Spinal cord (tissue), 10 donors: ENCODE measurements at places on chromosomes 5 and 9.

DNA sequence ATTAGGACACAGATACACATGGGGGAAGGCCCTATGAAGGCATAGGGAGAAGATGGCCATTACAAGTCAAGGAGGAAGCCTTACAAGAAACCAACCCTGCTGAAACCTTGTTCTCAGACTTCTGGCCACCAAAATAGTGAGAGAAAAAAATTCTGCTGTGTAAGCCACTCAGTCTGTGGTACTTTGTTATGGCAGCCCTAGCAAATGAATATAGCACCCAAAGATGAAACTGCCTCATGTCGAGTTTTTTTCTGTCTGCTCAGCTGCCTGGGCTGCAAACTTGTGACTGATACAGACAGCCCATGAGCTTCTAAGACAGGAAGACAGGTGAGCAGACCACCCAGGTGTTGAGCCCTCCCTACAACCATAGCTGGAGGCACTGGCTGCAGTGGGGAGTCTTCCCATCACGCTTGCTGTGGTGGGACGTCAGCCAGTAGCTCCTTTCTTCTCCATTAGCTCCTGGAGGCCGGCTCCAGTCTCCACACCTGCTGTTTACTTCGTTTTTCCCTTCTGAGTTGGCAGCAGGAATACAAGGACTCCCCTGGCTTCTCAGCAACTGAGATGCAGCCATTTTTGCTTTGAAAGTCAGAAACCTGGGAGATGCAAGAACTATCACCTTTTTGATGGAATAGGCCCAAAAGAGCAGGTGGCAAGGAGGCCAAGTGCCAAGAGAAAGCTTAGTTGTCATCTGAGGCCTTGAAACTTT is 164.9 kb downstream of the SEMA6A start:
- DNase-seq: no peak

DNA sequence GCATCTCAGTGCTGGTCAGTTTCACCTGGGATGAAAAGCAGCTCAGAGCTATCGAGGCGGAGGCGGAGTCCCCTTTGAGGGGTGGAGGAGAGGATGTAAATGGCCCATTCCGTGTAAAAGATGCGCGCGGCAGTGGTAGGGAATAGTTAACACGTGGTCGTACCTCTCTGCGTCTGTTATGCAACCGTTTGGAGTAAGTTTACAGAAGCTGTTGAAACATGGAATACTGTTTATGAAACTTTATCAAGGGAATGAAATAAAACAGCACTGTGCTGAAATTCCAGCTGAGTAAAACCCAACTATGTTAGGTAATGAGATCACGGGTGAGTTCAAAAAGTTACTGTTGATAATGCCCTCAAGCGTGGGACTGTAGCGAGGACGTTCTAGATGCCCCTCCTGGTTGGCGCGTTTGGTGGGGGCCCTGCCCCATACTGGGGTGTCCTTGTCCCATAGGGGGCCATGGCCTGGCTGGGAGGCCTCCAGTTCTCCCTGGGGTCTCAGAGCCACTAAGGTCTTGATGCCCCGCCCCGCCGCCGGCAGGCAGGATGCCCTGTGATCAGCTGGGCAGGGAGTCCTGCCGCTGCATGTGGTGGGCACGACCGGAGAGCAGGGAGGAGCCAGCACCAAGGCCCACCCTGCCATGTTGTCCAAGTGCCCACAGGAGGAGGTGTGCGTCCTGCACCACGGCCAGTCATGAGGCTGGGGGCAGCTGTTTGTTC is 90.9 kb downstream of the COL5A1 start:
- DNase-seq: no peak

- DNase-seq: no peak
These were observed 1013.1 kb downstream of the NR2F1-AS1 start for GRCh38 chr5:92567831-92568450.

DNA sequence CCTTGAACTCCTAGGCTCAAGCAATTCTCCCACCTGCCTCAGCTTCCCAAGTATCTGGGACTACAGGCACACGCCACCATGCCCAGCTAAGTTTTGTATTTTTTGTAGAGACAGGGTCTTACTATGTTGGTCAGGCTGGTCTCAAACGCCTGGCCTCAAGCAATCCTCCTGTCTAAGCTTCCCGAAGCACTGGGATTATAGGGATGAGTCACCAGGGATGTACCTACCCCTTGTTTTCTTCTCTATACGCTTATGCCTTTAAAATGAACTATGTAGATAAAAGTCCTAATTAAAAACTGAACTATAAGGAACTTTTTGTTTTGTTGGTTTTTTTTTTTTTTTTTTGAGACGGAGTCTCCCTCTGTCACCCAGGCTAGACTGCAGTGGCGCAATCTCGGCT is 25.8 kb downstream of the UIMC1 start:
- DNase-seq: no peak

DNA sequence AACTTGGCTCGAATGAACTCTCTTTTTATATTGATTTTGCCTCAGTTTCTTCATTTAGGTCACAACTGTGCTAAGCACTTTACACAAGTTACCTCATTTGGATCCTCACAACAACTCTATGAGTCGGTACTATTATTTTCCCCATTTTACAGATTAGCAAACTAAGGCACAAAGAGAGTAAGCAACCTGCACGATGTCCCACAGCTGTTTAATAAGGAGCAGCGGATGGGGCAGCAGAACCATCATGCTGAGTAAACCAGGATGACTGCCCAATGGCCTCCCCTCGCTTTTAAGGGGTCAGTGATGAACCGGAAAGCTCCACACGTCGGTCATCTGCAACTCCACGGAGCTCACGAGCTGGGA is 607 bp downstream of the PRELID2 start:
- no peak for DNase-seq

DNA sequence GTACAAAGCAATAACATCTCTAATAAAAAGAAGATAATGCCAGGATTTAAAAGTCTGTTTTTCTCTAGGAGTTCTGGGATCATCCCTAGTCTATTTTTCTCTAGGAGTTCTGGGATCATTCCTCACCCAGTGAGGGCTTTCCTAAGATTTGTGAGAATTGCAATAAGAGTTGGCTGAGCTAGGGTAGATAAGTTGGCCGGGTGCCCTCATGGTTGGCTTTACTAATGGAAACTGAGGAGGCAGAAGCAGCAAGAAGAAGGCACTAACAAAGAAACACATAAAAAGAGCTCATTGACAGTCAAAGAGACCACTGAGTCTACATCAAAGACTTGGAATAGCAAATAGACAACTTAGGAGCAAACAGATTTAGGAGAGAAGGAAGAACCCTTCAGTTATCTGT is 4.2 kb downstream of the SLC1A3 start:
- DNase-seq: no peak

GRCh38 chr5:79794347-79794746 is 104.7 kb downstream of the CMYA5 start:
- no peak for DNase-seq

DNA sequence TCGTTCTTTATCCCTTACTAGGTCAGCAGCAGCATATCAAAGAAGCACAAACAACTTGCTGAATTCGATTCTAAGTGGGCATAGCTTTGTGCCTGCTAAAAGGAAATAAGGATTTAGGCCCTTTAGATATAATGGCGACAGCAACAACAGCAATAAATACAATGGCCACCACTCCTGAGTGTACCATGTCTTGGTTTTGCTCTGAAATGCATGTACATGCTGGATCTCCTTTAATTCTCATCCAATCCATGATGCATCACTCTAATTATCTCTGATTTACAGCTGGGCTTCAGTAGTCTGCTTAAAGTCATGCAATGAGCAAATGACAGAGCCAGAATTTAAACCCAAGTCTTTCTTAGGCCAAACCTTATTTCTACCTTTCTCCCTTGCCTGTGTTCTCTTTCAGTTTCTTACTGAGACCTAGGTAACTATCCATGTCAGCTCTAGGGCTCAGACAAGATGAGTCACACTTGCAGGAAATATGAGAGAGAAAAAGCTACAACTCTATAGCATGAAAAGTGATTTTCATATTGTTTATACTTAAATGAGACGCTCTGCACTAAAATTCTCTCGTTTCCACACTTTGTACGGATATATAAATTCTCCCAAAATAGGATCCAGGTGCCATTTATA is 111.8 kb downstream of the HMHB1 start:
- DNase-seq: no peak

DNA sequence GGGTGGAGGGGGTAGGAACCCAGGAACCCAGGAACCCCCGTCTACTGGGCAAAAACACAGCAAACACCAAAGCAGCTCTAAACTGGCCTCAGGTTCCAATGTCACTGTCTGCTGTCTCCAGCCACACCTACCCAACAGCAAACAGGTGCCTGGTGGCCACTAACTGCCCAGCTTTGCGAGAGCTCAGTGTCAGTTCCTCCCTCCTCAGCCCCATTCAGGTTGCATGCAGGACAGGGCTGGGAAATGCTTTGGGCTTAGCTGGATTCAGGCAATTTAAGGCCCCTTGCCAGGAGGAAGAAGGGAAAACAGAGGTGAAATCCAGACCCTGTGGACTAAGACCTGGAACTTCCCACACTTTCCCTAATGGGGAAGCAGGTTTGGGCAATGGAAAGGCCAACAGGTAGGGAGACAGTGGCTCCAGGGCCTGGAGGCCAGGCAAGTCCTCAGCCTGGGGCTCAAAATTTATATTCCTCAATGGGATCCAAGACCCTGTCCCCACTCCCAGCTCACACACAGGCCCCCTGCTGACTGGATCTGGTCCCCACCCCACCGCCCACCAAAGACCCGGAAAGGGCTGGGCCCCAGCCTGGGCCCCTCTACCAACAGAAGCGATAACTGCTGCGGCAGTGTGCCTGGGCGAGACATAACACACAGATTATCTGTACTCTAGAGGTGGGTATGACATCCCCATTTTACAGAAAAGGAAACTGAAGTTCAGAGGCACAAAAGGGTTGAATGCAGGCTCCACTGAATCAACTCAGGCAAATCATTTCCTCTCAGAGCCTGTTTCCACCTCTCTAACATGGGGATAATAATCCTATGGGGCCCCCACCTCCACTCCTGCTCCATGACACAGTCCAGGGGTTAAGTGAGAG is 3.5 kb downstream of the EEIG1 start:
- DNase-seq: no peak

GRCh38 chr9:95139126-95139525 is 178.4 kb downstream of the FANCC start:
- DNase-seq: no peak

DNA sequence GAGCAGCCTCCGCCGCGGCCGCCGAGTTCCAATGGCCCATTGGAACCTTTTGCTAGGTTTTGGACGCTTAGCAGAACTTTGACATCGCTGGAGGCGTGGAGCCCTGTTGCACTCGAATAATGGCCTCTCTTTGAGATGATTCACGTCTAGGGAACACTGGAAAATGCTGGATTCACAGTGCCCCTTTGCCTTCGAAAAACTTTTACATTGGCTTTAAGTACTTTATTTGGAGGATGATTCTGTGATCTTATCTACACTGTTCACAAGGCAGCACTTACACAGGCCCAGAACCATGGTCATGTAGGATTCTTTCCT is 536 bp upstream of the PPIC start:
- no peak for DNase-seq
